Daoy (cell line): ENCODE measurements at places on chromosomes 16 and 17. TPM values are rescaled to one million over a fixed set of nuclear protein-coding genes. Genes with fewer than 3 reads are reported as not detected.

GRCh38 chr16:68487203-68487514 lies 38.9 kb upstream of the SMPD3 start:
- no peak for DNase-seq

DNA sequence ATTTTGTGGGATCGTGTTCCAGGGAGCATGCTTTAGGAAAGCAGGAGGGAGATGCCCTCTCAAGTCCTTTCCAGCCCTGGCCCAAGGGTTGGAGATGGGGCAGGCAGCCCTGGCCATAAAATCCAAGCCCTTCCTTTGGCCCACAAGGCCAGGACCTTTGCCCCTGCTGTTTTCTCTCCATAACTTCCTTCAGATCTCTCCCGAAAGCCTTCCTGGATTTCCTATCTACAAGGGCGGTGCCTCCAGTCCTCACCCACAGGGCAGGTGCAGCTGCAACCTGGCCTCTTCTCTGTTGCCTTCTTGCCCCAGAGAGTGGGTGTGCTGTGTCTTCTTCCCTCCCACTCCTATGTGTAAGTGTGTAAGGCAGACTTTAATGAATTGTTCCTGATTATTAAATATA lies 8.5 kb upstream of the PDP2 start:
- no peak for DNase-seq

DNA sequence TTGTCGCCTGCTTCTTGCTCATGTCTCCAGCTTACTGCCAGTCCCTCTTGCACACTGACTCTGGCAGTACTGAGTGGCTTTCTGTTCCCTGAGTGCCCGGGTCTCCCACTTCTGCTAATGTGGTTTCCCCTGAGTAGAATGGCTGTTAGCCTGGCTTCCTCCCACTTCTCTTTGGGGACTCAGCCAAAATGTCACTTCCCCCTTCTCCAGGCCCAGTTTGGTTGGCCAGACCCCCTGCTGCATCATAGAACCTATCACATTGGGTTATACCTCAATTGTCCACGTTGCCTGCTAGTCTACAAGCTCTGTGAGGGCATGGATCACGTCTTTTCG lies 304.4 kb downstream of the HS3ST3B1 start:
- DNase-seq: no peak

- DNase-seq: no peak
These were observed 1.7 kb downstream of the CYTH1 start for GRCh38 chr17:78780335-78780734.

Gene C16orf87
- total RNA-seq: 17.4 and 19.1 TPM in 2 replicates
